ENCODE measurements at places on chromosomes 7 and 10. TPM values are rescaled to one million over a fixed set of nuclear protein-coding genes. Genes with fewer than 3 reads are reported as not detected.

DNA sequence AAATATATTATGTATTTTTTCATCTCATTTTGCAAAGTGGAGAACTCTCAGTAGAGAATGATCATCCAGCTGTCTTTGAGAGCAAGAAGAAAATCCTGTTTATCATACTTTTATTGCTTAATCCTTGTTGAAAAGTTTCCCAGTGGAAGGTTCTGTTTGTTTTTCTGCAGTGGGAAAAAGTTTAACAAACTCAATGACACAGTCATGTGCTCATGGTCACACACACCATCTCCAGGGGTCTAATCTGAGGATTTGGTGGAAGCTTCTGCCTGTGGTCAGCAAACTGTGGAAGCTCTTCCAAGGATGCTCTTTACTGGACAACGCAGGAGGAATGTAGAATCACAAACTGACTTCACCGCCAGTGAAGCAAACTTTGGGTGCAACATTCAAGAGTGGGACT lies 1003.9 kb downstream of the SORCS3 start:
- DNase-seq, result no peak

DNA sequence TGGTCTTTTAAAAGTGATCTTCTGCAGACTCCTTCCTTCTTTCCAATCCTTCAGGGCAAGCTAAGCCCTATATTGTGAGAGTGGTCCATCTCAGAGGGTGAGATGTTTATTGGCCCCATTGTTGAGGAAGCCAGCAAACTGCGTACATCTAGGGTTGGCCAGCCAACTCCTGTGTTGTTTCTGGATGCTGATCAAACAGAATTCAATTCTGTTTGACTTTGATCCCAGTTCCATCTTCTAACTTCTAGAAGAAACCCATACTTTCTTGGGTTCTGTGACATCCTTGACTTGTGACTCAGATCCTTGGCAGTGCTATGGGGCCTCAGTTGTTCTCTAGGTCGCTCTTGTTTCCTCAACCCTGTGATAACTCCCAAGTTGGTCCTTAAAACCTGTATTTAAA lies 116.2 kb downstream of the LSMEM1 start:
- DNase-seq, result no peak

GRCh38 chr7:112214883-112215282 lies 8.4 kb downstream of the ZNF277 start:
- DNase-seq, result no peak

- peak; percentile 34 for DNase-seq
Measured at GRCh38 chr10:7605565-7606295, 61.0 kb downstream of the ITIH5 start.

GRCh38 chr7:75804004-75804403 lies 9.6 kb downstream of the CCL24 start:
- DNase-seq, result no peak

DNA sequence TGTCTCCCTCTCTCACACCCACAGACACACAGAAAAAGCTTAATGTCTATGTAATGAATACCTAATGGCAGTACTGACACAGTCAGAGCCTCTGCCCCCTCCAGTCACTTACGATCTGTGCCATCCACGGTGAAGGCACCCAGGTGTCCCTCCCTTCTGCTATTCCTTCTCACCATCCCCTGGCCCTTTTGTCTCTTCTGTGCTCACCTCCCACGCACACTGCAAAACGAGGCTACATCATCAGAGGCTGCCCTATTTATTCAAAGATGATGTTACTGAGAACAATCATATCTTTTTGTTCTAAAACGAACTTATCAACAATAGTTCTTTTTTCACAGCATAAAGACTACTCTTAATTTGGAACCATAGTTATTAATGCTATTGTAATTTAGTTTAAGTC lies 246.9 kb upstream of the MKLN1 start:
- DNase-seq, result no peak

- no peak for DNase-seq
Measured at GRCh38 chr7:1024331-1024841, 20.0 kb upstream of the GPR146 start.

GRCh38 chr10:85262992-85263391 lies 934.6 kb downstream of the CCSER2 start:
- no peak for DNase-seq

GRCh38 chr10:112365014-112365432 lies 8.9 kb upstream of the ACSL5 start:
- no peak for DNase-seq

DNA sequence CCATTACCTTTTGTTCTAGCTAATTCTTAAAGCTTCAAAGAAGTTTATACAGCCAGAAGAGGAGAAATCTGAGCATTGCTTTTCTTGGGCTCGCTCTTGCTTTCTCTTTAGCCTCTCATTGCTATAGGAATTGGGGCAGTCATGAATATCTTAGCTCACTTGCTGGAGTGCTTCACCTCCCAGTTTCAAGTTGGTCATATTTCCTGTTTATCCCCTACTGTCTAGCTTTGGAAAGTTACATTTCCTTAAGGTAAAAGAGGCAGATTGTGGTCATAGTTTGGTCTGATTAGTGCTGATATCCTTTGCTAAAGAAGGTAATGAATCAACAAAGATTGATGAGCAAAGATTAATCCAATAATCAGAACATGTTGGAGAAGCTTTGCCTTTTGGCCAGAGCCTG lies 77.7 kb upstream of the GLI3 start:
- DNase-seq, result peak; percentile 58

- DNase-seq, result peak; percentile 19
Measured at GRCh38 chr7:112112822-112113255, 93.4 kb downstream of the DOCK4 start.

DNA sequence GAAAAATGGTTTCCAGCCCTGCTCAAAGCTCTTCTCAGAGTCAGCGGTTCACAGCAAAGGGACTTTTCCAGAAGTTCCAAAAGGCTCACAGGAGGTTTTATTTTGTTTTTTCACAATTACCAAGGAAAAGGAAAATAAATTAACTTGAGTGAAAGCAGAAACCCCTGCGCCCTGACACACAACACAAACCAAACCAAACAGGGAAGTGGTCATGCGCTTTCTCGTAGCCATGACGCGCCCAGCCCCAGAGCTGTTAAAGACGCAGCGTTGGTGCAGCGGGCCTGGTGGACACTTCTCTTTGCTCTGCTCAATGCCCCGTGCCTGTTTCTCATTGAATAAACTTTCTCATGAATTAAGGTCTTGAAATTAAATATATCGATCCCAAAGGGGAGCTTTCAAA lies 134.4 kb upstream of the LYZL2 start:
- no peak for DNase-seq

DNA sequence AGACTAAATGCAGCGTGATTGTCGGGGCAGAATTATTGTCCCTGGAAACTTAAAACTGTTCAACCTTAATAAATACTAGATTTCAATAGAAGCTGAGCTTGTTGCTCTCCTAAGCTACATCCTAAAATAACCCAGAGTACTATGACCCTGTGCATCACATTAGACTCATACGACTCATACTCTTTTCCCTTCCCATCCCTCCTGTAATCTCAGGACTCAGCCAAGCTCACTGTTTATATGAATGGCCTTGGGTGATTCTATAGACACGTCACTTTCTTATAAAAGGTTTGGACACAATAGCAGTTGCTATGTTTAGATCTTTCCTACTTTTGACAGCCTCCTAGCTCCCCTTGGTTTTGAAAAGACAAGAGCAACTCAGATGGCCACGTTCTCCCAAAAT lies 17.2 kb downstream of the TCF7L2 start:
- DNase-seq, result peak; percentile 12

DNA sequence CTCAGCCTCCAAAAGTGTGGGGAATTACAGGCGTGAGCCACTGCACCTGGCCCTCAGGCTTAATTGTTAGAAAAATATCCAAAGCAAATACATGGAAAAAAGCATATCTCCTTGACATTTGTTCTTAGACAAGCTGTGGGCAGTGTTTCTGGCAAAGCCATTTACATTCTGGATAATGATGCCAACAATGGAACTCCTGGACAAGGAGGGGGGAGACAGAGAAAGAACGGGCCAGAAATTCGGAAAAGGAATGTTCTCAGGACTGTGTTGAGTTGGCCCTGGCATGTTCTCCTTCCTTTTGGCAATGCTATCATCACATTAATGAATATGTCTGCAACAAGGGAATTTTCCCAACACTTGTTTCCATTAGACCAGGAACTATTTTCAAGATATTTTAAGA lies 88.7 kb downstream of the UBE2H start:
- DNase-seq, result no peak

- DNase-seq, result no peak
Measured at GRCh38 chr7:122988333-122988732, 7.2 kb downstream of the TAS2R16 start.

GRCh38 chr7:85525676-85526075 lies 338.8 kb upstream of the SEMA3D start:
- DNase-seq, result no peak

DNA sequence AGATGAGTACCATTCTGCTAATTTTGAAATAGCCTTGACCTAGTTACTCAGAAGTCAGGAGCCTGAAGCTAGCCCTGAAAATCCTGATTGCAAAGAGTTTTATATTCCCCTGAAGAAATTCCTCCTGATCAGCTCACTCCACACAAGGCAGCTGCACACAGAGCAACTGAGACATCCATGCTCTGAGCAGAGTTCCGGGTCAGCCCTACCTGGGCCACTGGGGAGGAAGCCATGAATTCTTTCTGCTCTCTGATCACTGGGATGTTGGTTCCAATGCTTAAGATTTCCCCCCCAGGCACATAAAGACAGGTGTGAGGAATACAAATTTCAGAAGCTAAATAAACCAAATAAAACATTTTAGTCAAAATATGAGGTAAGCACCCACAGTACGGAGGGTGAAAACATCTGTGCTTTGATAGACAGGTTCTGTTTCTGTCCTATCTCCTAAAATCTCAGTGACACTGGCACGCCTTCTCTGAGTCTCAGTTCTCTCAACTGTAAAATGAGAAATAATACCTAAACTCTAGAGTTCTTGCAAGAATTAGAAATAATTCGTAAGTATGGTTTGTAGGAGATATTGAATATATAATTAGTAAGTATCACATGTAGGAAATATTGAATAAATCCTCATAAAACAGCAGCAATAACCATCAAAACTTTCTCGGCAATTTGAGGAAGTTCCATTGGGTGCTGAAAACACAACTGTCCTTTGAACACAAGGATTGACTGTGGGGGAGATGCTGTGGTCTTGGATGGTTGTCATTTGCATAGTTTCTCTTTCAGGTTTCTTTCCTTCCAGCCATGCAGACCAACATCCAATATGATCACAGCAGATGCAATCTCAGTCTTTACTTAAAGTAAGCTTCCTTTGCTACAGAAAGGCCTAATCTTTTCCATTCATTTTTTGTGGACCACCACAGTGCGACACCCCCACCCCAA lies 133.0 kb upstream of the TNS3 start:
- no peak for DNase-seq

DNA sequence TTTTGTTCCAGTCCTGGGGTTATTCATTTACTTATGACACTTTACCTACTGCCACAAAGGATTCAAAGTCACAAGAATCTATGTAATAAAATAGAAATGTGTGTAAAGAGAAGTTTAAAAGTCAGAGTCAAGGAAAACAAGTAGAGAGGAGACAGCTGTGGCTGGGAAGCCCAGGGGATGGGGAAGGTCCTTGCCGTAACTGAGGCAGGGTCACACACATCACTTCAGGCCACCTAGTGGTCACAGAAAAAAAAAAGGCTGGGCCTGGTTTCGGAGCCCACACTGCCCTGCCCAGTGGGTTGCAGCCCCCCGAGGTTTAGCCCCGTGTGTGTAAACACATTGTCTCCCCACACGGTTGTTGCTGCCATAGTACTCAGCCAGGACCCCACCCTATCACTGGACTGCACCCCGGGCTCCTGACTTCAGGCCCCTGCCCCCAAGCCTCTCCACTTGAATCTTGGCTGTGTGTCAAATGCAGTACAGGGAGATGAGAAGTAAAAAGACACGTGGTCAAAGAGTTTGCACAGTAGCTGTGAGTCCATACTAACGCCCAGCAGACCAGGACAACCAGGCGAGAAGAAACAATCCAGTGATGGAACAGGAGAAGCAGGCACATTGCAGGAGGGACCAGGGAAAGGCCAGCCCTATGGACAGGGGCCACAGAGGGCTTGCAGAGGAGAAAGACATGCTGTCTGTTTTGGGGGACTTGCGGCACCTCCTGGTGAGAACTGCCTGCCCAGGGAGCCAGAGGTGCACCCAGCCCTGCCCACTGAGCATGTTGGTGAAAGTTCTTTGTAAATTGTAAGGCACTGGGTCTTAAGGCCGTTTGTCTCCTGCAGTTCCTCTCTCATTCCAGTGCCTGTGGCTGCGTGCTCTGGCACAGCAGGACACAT lies 91.4 kb upstream of the MACROH2A2 start:
- no peak for DNase-seq

DNA sequence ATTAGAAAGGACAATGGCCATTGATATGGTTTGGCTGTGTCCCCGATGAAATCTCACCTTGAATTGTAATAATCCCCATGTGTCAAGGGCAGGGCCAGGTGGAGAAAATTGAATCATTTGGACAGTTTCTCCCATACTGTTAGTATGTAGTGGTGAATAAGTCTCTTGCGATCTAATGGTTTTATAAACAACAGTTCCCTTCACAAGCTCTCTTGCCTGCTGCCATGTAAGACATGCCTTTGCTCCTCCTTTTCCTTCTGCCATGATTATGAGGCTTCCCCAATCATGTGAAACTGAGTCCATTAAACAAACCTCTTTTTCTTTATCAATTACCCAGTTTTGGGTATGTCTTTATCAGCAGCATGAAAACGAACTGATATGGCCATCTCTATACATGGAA lies 302.7 kb downstream of the SFMBT2 start:
- no peak for DNase-seq

GRCh38 chr10:103929381-103929921 lies 11.5 kb upstream of the STN1 start:
- DNase-seq, result no peak

GRCh38 chr10:14953424-14954000 lies 384 bp downstream of the DCLRE1C start:
- DNase-seq, result peak; percentile 58

The ANAPC16 gene
- total RNA-seq, result 48.3 TPM

The SAP25 gene
- total RNA-seq, result 0.80 TPM

The PAPOLB gene
- total RNA-seq, result not detected

The C10orf143 gene
- total RNA-seq, result 0.46 TPM

The HOXA5 gene
- total RNA-seq, result 22.6 TPM

The SEPTIN7 gene
- total RNA-seq, result 627 TPM

The LRRN3 gene
- total RNA-seq, result 26.1 TPM

The DEPP1 gene
- 0.15 TPM for total RNA-seq

The TMEM213 gene
- not detected for total RNA-seq

The PRLHR gene
- not detected for total RNA-seq

The GPNMB gene
- 14.5 TPM for total RNA-seq
